ENCODE measurements at places on chromosomes 4 and X. TPM values are rescaled to one million over a fixed set of nuclear protein-coding genes. Genes with fewer than 3 reads are reported as not detected.

CYTL1 gene
- not detected for total RNA-seq

PPP1R2C gene
- not detected for total RNA-seq

SSX4B gene
- not detected for total RNA-seq

SCML2 gene
- 1.4 TPM for total RNA-seq

ATP2B3 gene
- not detected for total RNA-seq

Measured in naive thymus-derived CD4-positive, alpha-beta T cell (primary cell).